Upper lobe of left lung (tissue), 6 donors: ENCODE measurements at places on chromosomes 6 and 20. TPM values are rescaled to one million over a fixed set of nuclear protein-coding genes. Genes with fewer than 3 reads are reported as not detected.
A peak's percentile ranks its signal among the peaks of the same experiment; 100 is the strongest.

DNA sequence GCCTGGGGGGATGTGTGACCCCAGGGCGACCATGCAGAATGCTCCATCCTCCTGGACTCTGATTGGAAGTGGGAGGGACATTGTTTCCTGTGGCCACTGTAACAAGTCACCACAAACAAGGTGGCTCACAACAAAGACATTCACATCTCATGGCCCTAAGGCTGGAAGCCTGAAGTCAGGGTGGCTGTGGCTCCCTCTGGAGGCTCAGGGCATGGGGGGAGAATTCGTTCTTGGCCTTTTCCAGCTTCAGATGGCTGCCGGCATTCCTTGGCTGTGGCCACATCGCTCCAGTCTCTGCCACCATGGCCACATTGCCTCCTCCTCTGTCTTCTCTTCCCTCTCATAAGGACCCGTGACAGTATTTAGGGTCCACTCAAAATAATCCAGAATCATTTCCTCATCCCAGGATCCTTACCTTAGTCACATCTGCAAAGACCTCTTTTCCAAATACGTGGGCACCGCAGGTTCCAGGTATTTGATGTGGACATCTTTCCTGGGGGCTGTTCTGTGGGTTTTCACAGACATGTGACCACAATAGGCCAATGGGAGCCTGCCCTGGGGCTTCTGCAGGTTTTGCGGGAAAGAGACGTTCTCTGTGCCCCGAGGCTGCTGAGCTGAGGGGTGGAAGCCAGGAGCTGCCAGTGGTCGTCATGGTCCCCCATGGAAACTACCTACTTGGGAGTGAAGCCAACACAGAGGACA is 249.3 kb downstream of the PREX1 start:
- no peaks in the 10 kb centered on the region for H3K36me3 ChIP-seq
- H3K4me1 ChIP-seq = no peaks in the 10 kb centered on the region
- no peaks in the 10 kb centered on the region for H3K27me3 ChIP-seq
- H3K27ac ChIP-seq = no peak overlapping the region
- H3K4me3 ChIP-seq = no peak overlapping the region

Gene MOXD1
- 11.5 TPM for total RNA-seq

DNA sequence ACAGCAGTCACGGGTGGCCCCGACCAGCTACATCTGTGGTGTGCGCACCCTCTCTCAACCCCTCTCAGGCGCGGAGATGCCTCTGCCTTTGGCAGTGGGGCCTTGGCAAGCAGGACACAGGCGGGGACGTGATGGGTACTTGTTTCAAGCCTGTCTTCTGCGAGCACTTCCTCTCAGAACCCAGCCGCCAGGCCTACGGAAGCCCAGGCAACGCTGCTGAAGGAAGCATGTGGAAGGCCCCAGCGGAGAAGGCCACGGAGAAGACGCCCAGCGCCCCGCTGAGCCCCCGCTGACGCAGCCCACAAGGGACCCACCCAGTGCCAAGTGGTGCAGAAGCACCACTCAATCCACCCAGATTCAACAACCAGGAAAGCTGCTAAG is 13.0 kb downstream of the SERPINB6 start:
- H3K27ac ChIP-seq = peak overlapping the region; percentile 84
- peak; percentile 87 for DNase-seq
- H3K27me3 ChIP-seq = no peaks in the 10 kb centered on the region
- peaks cover 65% of the 10 kb centered on the region for H3K4me1 ChIP-seq

Gene ESF1
- total RNA-seq = 17.8 TPM

- no peaks in the 10 kb centered on the region for H3K36me3 ChIP-seq
- no peaks in the 10 kb centered on the region for H3K4me1 ChIP-seq
- no peak overlapping the region for H3K27ac ChIP-seq
- no peak for DNase-seq
- no peak overlapping the region for H3K4me3 ChIP-seq
Observed at GRCh38 chr20:61052195-61052750, 199.8 kb upstream of the CDH4 start.

GRCh38 chr20:25276533-25277050 is 28.7 kb downstream of the PYGB start:
- no peaks in the 10 kb centered on the region for H3K27me3 ChIP-seq
- DNase-seq = no peak

DNA sequence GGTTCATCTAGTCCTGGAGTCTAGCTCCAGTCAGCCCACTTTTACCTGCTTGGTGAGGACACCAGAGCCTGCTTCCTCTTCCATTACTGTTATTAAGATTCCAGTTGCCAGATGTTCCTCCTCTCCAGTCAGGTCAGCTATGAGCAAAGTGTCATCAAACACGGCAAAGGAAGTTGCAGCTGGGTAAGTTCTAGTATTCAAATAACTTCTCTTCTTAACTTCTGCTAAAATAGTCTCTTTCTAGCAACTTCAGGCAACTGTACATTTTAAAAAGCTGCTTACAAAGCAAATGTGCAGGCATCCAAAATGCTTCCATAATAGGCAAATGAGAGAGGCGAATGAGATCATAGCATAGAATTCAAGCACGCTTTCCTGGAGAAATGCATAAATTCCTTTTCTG is 18.4 kb upstream of the MRPS18A start:
- H3K4me3 ChIP-seq = no peak overlapping the region
- H3K27me3 ChIP-seq = no peaks in the 10 kb centered on the region
- no peaks in the 10 kb centered on the region for H3K36me3 ChIP-seq
- no peak for DNase-seq
- H3K4me1 ChIP-seq = peaks cover 50% of the 10 kb centered on the region

- no peaks in the 10 kb centered on the region for H3K4me1 ChIP-seq
- no peak overlapping the region for H3K4me3 ChIP-seq
- H3K36me3 ChIP-seq = no peaks in the 10 kb centered on the region
- no peak overlapping the region for H3K27ac ChIP-seq
- H3K27me3 ChIP-seq = no peaks in the 10 kb centered on the region
Observed at GRCh38 chr6:75145976-75146375, 59.9 kb downstream of the COL12A1 start.

Gene SRMS
- not detected for total RNA-seq

DNA sequence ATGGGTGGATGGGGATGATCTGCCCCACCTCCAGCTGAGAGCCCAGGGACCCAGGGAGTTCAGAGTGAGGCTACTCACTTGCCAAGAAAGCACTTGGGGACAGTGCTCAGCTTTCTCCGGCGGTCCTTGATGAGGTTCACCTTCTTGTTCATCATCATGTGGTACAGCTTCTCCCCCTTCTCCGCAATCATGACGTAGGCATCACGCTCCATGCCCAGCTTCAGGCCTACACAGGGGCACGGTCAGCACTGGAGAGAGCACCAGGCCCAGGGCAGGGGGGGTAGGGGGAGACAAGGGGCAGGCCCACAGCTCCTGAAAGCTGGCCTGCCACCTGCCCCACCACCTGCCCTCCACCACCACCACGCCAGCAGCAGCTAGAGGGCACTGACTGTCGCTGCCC is 139.2 kb downstream of the PREX1 start:
- H3K27me3 ChIP-seq = no peaks in the 10 kb centered on the region
- no peak overlapping the region for H3K4me3 ChIP-seq
- peaks cover 59% of the 10 kb centered on the region for H3K4me1 ChIP-seq
- H3K27ac ChIP-seq = peak overlapping the region; percentile 71
- H3K36me3 ChIP-seq = peaks cover 51% of the 10 kb centered on the region

DNA sequence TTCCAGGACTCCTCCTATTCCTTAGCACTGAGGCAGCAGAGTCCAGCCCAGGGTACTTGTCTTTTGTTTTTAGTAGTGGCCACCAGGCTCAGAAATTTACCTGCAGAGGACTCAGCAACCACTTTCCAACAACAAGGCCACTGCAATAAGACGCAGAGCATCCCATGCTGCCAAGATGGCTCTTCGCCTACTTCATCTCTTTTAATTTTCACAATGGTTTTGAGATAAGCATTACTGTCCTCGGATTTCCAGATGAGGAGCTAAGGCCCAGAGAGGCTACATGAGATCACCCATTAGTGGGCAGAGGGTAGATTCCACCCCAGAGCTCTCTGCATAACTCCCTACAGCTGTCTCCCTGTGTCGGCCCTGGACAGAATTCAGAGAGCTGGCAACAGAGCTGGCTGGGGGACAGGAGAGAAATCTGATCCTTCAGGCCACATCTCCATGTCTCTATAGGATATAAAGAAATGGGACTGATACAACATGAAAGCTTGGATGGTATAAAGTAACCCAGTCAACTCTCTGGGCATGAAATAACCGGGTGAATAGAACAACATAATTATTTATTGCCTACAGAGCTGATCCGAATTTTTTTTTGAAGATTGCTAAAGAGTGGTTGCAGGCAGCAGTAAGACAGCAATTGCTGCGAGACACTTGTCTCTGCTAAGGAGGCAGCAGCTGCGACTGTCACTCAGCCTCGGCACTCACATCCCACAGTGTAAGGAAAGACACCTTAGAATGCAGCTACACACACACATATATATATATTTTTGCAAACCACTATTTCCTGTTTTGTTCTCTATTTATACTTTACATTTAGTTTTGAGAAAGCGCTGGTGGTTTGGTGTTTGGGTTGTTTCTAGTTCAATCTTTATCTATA is 37.2 kb downstream of the SCML4 start:
- no peaks in the 10 kb centered on the region for H3K36me3 ChIP-seq
- H3K27me3 ChIP-seq = no peaks in the 10 kb centered on the region
- H3K27ac ChIP-seq = no peak overlapping the region
- H3K4me1 ChIP-seq = no peaks in the 10 kb centered on the region

Gene WFDC2
- 91.7 TPM for total RNA-seq

DNA sequence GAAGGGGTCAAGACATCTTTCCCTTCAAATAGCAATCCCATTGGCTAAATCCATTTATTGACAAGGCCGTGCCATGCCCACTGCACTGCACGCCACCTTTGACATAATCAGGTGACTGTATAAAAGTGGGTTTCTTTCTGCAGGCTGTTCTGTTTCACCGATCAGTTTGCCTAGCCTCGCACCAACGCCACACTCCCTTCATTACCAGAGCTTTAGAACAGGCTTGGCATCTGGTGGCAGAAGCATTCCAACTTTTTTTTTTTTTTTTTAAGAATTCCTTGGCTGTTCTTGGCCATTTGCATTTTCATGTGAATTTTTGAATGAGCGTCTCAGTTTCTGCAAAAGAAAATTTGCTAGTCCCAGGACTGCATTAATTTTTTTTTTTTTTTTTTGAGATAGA is 78.1 kb downstream of the PPP1R3G start:
- H3K4me3 ChIP-seq = no peak overlapping the region
- no peaks in the 10 kb centered on the region for H3K27me3 ChIP-seq
- H3K36me3 ChIP-seq = no peaks in the 10 kb centered on the region
- no peak for DNase-seq
- H3K27ac ChIP-seq = no peak overlapping the region

- peaks cover 18% of the 10 kb centered on the region for H3K4me1 ChIP-seq
- H3K27me3 ChIP-seq = no peaks in the 10 kb centered on the region
- H3K4me3 ChIP-seq = no peak overlapping the region
Observed at GRCh38 chr6:169937389-169938261, 186.2 kb downstream of the ERMARD start.

DNA sequence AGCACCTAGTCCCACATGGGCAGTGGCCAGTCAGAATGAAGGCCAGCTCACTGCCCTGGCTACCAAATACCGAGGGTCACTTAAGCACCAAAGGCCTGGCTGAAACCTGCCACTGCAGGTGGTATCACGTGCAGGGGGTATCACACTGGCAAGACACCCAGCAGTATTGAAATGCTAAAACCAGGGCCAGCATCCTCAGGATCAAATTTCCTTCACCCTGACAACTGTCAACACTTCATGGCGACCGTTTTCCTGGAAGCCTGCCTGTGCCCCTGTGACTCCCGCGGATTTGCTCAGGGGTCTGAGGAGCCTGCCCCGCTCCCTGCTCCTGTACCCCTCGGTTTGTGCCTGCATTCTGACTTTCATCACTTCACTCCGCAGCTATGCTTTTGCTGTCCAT is 151.1 kb downstream of the TTLL2 start:
- H3K36me3 ChIP-seq = no peaks in the 10 kb centered on the region
- H3K4me3 ChIP-seq = no peak overlapping the region
- peaks cover 12% of the 10 kb centered on the region for H3K4me1 ChIP-seq
- H3K27me3 ChIP-seq = no peaks in the 10 kb centered on the region
- DNase-seq = no peak

- no peaks in the 10 kb centered on the region for H3K36me3 ChIP-seq
- H3K4me3 ChIP-seq = no peak overlapping the region
- no peaks in the 10 kb centered on the region for H3K4me1 ChIP-seq
- H3K27me3 ChIP-seq = no peaks in the 10 kb centered on the region
Observed at GRCh38 chr6:10237298-10238038, 177.4 kb downstream of the TFAP2A start.

GRCh38 chr20:36827541-36828279 is 48.2 kb upstream of the TLDC2 start:
- no peak overlapping the region for H3K4me3 ChIP-seq
- H3K4me1 ChIP-seq = peaks cover 24% of the 10 kb centered on the region
- no peaks in the 10 kb centered on the region for H3K27me3 ChIP-seq

DNA sequence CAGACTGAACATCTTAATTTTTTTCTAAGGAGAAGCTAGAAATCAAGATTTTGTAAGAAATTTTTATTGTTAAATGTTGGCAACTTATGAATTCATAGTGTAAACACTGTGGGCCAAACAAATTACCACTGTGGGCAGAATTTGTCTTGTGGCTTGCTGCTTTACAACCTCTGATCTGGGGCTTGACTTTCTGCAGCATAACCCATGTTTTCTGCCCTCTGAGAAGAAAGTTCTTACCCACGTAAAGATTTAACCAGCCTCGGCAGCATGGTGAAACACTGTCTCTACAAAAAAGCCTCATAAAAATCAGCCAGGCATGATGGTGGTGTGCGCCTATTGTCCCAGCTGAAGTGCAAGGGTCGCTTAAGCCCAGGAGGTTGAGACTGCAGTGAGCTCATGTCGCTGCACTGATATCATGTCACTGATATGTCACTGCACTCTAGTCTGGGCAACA is 12.9 kb downstream of the ITCH start:
- H3K27ac ChIP-seq = no peak overlapping the region
- H3K36me3 ChIP-seq = peaks cover 13% of the 10 kb centered on the region
- no peak for DNase-seq
- H3K4me3 ChIP-seq = no peak overlapping the region
- no peaks in the 10 kb centered on the region for H3K27me3 ChIP-seq
- peaks cover 12% of the 10 kb centered on the region for H3K4me1 ChIP-seq

DNA sequence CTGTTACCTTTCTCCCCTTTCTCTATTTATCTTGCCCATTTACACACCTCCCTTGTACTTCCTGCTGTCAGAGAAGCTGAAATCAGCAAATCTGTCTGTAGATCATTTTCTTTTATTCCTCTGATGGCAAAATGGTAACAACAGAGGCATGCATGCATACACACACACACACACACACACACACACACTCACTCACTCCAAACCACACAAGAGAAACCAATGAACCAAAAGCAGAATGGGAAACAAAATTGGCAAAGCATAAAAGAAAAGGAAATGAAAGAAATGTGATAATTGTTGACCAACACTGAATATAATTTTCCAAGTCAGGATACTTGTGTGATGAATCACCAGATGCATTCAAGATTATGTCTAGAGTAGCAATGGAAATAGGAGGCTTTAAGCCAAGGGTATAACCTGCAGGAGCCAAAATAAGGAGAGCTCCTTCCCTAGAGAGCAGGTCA is 172.4 kb downstream of the PLCB4 start:
- H3K4me1 ChIP-seq = no peaks in the 10 kb centered on the region
- no peak overlapping the region for H3K4me3 ChIP-seq
- H3K36me3 ChIP-seq = no peaks in the 10 kb centered on the region
- no peak overlapping the region for H3K27ac ChIP-seq
- no peak for DNase-seq

- H3K27ac ChIP-seq = no peak overlapping the region
- H3K4me1 ChIP-seq = peaks cover 11% of the 10 kb centered on the region
- DNase-seq = no peak
- no peaks in the 10 kb centered on the region for H3K36me3 ChIP-seq
- no peak overlapping the region for H3K4me3 ChIP-seq
Observed at GRCh38 chr6:157060440-157060952, 262.8 kb downstream of the TMEM242 start.

Gene CYP39A1
- 4.1 TPM for total RNA-seq
